ENCODE measurements at places on chromosomes 2 and 18.

DNA sequence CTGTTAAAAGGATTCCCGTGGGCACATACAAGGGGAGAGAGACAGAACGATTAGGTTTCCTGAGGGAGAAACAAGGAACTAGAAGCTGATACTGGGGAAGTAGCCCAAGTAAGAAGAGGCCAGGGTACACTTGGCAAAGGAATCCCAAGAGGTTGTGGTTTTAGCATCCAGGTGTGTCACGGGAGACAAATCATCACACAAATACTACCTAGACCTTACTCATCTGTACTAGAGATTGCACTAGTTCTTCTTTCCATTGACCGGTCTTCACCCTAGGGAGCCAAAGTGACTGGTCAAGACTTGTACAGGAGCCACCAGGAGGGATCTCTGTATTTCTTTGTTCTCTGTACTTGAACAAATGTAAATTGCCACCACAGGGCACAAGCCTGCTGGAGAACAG is 14.2 kb upstream of the NR4A2 start:
- no peak for DNase-seq

GRCh38 chr2:173213181-173213580 is 137.5 kb downstream of the MAP3K20 start:
- no peak for DNase-seq

DNA sequence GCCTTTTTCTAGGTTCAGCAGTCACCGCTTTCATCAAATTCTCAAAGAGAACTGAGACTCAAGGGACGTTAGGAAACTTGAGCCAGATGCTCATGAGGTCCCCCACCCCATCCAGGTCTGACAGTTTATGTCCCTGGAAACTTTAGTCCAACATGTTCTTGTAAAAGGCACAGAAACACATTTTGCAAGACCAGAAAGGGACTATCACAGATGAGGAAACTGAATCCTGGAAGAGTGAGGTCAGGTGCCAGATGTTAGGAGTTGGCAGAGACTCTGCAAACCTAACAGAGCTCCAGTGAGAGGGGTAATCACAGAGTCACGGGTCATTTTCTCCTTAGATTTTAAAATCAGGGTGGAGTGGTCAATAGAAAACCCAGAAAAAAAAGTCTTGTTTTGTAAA is 76.6 kb downstream of the RDH14 start:
- no peak for DNase-seq

DNA sequence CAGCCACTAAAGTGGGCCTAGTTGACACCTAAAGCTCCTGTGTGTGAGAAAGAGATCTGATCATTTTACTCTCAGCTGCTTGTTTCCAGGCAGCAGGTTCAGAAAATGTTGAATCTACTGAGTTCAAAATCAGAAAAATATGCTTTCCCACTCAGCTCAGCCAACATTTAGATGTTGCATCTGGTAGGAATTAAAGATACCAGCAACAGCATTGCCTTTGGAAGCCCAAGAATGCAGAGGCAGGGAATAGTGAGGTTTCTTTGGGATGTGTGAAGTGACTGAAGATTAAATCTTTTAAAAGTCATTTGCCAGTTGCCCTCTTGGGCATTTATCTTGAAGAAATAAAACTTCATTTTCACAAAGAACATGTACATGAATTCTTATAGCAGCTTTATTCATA is 33.9 kb upstream of the DOCK10 start:
- DNase-seq, result no peak

DNA sequence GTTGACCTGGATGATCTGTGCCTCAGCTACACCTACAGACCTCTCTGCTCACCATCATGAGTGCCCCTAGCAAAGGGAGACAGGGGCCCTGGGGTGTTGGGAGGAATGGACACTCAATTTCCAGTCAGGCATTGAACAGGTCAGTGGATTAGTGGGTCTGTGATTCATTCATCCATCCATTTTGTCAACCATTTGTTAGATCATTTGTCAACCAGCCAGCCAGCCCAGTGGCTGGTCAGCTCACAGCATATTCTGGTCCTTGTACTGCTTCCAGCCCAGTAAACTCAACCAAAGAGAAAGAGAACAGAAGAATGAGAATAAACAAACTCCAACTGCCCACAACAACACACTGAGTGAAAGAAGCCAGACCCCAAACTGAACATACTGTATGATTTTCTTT is 4.6 kb upstream of the KLF11 start:
- no peak for DNase-seq

DNA sequence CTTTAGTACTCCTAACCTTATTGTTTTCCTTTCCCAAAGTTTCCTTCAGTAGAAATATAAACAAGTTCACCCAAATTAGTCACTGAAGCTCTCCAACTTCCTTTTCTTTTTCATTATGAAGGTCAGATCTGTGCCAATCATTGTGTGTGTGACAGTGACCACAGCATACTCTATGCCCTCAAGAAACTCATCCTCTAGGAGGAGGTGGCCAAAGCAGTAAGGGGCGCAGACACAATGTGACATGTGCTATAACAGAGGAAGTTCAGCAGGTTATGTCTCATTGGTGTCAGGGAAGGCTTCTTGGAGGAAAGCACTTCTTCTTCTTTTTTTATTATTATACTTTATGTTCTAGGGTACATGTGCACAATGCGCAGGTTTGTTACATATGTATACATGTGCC is 60.0 kb upstream of the PSME4 start:
- DNase-seq, result no peak

- no peak for DNase-seq
Measured at GRCh38 chr18:36394486-36394885, 97.0 kb downstream of the FHOD3 start.

GRCh38 chr2:239802185-239802649 is 222.9 kb downstream of the NDUFA10 start:
- DNase-seq, result peak; percentile 21

- DNase-seq, result no peak
Measured at GRCh38 chr18:79645291-79645983, 34.2 kb upstream of the CTDP1 start.

- no peak for DNase-seq
Measured at GRCh38 chr18:33115476-33115875, 325.0 kb downstream of the CCDC178 start.
